ENCODE measurements at places on chromosomes 2 and 18. TPM values are rescaled to one million over a fixed set of nuclear protein-coding genes. Genes with fewer than 3 reads are reported as not detected.

- DNase-seq = no peak
Measured at GRCh38 chr2:144079803-144080202, 440.1 kb downstream of the ZEB2 start.

GRCh38 chr2:218046238-218046637, 22.8 kb upstream of the RUFY4 start:
- DNase-seq = no peak

DNA sequence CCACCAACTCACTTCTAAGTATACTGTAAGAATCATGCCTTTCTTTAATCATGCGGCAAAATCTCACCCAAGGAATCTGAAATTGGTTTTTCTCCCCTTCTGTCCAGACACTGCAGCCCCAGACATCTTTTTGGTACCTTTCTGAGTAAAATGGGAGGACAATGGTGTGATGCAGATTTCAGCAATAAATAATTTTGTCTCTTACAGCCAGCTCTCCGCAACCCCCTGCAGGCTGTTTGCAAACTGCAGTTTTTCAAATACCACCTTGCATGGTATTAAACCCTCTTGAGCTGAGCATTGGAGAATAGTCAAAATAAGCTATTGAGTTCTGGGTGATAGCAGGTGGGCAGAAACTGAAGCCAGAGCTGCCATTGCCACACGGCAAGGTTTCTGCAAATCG, 32.2 kb downstream of the GPR39 start:
- DNase-seq = peak; percentile 63

DNA sequence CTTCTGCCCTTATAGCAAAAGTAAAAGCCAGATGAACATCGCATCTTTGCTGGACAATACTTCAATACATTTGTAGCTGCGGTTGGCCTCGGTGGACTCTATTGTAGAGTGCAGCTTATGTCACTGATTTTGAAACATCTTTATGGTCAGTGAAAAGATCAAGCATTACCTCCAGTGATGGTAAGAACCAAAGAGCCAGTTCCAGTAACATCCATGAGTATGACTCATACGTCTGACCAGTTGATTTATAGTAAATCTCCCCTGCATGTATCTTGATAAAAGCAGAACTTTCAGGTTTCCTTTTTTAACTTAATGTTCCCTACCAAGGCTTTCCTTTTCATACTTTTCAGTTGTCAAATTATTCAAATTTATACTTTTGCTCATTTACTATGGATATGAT, 119.2 kb upstream of the HNRNPA3 start:
- peak; percentile 7 for DNase-seq

GRCh38 chr2:139225961-139226360, 445.8 kb upstream of the NXPH2 start:
- DNase-seq = no peak

- peak; percentile 63 for DNase-seq
Measured at GRCh38 chr2:69589973-69590652, 53.4 kb downstream of the AAK1 start.

DNA sequence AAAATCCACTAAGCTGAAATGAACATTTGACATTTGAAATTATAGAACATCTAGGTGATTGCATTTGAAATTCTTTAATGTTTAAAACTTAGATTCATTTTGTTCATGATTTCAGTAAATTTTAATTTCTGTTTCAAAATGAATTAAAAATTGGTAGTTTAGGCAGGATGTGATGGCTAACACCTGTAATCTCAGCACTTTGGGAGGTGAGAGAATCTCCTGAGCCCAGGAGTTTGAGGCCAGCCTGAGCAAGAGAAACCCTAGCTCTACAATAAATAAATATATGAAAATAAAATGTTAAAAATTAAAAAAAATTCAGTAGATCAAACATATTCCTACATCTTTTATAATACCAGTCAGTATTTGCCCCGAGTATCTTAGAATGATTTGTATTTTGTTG, 217.0 kb downstream of the CD226 start:
- DNase-seq = no peak

DNA sequence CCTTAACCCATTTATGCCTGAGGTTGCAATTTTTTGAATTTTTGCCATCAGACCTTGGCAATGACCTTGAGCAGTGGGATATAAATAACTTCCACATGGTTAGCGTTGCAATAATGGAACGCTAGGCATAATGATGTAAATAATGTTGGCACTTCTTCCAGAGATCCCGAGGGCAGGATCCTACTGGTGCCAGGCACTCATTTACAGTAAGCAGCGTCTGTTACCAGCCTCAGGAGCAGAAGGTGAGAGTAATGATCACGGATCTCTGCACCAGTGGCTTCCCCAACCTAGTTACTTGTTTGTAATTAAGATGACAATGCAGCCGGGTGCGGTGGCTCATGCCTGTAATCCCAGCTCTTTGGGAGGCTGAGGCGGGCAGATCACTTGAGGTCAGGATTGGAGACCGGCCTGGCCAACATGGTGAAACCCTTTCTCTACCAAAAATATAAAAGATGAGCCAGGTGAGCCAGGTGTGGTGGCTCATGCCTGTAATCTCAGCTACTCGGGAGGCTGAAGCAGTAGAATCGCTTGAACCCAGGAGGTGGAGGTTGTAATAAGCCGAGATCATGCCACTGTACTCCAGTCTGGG, 41.9 kb downstream of the CPO start:
- no peak for DNase-seq

DNA sequence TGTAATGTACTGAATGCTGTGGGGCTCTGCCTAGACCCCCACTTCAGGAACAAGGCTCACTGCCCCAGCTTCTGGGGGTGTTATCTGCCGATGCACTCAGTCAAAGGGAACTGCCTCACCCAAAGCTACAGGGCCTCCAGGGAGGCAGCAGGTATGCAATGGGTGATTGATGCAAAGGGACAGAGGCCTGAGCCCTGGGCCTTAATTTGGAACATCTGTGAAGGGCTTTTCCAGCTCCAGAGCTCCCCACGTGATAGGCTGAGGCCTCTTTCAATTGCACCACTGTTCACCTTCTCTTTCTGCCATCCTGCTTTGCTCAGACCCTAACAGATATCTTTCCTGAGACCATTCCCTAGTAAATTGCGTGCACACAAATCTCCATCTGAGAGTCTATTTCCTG, 131.0 kb downstream of the ATL2 start:
- no peak for DNase-seq

DNA sequence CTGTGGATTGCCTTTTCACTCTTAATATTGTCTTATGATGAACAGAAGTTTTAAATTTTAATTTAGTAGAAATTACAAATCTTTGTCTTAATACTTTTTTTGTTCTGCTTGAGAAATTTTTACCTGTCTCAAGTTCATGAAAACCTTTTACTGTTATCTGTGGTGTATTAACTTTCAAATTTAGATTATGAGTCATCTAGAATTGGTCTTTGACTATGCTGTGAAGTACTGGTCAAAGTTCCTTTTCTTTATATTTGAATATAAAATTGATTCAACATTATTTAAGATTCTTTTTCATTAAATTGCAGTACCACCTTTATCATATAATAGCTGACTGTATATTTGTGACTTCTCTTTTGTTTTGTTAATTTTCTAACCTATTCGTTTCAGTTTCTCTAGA, 1385.5 kb upstream of the ZEB2 start:
- DNase-seq = no peak

GRCh38 chr2:165539985-165540384, 70.5 kb downstream of the CSRNP3 start:
- DNase-seq = no peak

DNA sequence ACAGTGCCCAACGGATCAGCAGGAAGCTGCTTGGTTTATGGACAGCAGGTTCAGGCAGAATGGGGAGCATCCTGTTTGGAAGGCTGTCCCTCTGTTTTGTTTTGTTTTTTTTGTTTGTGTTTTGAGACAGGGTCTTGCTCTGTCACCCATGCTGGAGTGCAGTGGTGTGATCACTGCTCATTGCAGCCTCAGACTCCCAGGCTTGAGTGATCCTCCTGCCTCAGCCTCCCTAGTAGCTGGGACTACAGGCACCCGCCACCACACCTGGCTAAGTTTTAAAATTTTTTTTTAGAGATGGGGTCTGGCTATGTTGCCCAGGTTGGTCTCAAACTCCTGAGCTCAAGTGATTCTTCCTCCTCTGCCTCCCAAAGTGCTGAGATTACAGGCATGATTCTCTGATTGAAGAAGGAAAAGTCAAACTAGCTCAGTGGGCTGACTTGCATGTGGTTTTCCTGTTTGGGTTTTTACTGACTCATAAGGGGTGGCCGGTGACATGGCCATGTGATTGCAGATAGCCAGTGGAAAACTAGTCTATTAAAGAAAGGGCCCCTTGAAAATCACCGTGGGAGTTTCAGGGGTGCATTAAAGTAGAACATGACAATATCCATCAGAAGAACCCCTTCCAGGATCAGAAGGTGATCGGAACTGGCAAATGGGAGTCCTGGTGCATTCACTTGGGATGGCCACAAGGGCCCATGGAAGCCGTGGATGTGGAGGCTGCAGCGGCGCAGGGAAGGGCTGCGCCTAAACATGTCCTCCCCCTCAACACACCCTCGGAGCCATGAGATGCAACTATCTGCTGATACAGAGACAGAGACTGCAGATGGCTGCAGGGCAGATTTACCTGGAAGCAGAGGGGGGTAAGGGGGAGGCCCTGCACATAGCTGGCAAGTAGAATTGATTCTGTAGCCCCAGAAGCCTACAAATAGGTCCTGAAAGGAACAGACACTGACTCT, 26.5 kb downstream of the AQP12B start:
- peak; percentile 46 for DNase-seq

DNA sequence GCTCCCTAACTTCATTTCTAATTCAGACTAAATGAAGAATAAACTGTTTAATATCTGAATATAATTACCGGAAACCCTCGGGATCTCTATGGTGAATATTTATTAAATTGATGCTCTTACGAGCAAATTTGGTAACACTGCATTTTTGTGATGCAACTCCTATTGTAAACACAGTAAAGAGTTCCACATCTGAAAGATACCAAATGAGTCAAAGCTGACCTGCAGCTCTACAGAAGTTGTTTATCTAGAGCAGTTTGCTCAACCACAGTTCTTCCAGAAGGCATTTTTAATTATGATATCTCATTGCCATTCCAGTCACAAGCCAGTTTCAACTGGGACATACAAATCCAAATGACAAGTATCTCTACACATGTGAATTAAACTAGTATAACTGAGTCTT, 129.7 kb downstream of the PKP4 start:
- DNase-seq = peak; percentile 69

DNA sequence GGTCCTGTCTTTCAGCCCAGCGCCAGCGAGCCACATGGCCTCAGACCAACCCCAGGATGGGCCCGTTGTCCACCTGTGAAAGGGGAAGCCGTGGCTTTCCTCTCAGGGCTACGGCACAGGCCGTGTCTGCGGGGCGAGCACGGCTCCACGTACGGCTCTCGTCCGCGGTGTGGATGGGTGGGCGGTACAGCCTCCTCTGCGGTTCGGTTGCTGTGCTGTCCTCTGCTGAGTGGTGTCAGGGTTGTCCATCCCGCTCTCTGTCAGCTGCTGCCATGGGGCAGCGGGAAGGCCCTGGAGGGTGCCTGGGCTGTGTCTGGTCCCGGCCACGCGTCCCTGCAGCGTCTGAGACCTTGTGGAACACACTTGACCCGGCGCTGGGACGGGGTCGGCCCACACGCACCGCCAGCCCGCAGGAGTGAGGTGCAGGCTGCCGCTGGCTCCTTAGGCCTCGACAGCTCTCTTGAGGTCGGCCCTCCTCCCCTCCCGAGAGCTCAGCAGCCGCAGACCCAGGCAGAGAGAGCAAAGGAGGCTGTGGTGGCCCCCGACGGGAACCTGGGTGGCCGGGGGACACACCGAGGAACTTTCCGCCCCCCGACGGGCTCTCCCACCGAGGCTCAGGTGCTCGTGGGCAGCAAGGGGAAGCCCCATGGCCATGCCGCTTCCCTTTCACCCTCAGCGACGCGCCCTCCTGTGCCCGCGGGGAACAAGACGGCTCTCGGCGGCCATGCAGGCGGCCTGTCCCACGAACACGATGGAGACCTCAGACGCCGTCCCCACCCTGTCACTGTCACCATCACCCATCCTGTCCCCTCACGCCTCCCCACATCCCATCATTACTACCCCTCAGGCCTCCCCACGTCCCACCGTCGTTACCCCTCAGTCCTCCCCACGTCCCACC, 128.7 kb downstream of the NFATC1 start:
- no peak for DNase-seq

- peak; percentile 61 for DNase-seq
Measured at GRCh38 chr18:3441290-3441689, 8.7 kb upstream of the TGIF1 start.

GRCh38 chr2:219155054-219155644, 5.5 kb downstream of the NHEJ1 start:
- DNase-seq = peak; percentile 87

GRCh38 chr2:218746960-218747359, 35.0 kb upstream of the CYP27A1 start:
- no peak for DNase-seq

GRCh38 chr18:41751652-41752051, 203.4 kb upstream of the PIK3C3 start:
- DNase-seq = no peak

DNA sequence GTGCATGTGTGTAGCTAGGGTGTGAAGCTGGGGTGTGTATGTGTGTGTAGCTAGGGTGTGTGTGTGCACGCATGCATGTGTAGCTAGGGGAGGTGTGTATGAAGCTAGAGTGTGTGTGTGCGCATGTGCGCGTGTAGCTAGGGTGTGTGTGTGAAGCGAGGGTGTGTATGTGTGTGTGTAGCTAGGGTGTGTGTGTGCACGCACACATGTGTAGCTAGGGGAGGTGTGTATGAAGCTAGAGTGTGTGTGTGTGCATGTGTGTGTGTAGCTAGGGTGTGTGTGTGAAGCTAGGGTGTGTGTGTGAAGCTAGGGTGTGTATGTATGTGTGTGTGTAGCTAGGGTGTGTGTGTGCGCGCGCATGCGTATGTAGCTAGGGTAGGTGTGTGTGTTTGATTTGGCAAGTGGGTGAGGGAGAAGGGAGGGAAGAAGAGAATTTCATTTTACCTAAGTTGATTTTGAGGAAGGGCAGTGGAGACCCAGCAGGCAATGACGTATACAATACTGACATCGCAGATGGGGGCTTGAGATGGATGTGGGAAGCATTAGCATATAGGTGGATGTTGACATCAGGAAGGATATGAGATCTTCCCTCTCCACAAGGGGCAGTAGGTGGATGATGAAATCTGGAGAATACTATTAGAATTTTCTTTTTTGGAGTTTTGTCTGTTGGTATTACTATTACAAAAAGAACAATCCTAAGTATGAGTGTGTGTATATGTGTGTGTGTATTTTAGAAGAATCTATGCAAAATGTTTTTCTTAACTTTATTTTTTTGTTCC, 70.7 kb downstream of the PRELID3A start:
- peak; percentile 20 for DNase-seq

- no peak for DNase-seq
Measured at GRCh38 chr2:158297120-158297519, 159.4 kb downstream of the CCDC148 start.

- DNase-seq = no peak
Measured at GRCh38 chr2:132033365-132033764, 128.4 kb downstream of the ANKRD30BL start.

The CXCR1 gene
- total RNA-seq = not detected

The L3MBTL4 gene
- total RNA-seq = not detected

The KCNG2 gene
- total RNA-seq = not detected

The C1QL2 gene
- total RNA-seq = not detected

The RAX gene
- not detected for total RNA-seq

The GAD1 gene
- total RNA-seq = 0.13 TPM

The COLEC11 gene
- total RNA-seq = not detected

The DGKD gene
- 4.0 TPM for total RNA-seq

The FNDC4 gene
- total RNA-seq = 24.2 TPM

The RESP18 gene
- not detected for total RNA-seq

The COL5A2 gene
- total RNA-seq = 962 TPM

The YIPF4 gene
- 55.6 TPM for total RNA-seq
